ENCODE measurements at places on chromosomes 5 and 9. TPM values are rescaled to one million over a fixed set of nuclear protein-coding genes. Genes with fewer than 3 reads are reported as not detected.

- DNase-seq: no peak
Measured at GRCh38 chr9:3730511-3730922, 204.7 kb upstream of the RFX3 start.

DNA sequence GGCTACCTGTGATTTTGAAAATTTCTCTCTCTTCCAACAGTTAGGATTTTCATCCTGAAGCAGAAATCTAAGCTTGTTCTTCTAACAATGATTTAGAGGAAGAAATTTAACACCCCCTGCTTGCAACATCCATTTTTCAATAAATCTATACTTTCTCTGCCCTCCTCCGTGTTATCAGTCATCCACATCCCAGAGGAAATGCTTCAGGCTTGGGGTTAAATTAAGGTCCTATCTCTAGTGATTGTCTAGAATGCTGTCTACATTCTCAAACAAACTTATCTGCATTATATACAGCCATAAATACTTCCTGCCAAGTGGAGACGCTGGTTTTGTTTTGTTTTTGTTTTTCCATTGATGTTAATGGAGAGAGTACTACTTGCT lies 371.0 kb downstream of the CSNK1G3 start:
- DNase-seq: no peak

DNA sequence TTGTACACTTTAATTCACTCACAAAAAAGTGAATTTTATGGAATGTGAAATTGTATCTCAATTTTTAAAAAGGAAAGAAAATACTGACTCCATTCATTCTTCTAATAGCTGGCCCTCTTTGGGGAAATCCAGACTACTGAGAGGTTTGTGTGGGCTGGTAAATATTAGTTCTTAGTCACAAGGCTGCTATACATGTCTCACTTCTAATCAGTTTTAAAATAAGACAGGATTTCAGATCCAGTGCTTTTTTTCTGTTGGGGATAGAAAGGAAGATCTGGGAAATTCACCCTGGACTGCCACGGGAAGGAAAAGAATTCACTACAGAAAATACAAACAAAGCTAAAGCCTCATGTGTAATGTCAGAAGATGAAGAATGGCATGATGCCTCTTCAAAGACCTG lies 32.7 kb upstream of the ADAMTSL1 start:
- no peak for DNase-seq

GRCh38 chr5:56827049-56827448 lies 11.7 kb downstream of the MAP3K1 start:
- no peak for DNase-seq

Gene GAPVD1
- polyA plus RNA-seq: 55.4 TPM
